Fibroblast of lung (primary cell): ENCODE measurements at places on chromosomes 2 and 18. TPM values are rescaled to one million over a fixed set of nuclear protein-coding genes. Genes with fewer than 3 reads are reported as not detected.

C1QL2 gene
- total RNA-seq = not detected in 2 replicates

DNA sequence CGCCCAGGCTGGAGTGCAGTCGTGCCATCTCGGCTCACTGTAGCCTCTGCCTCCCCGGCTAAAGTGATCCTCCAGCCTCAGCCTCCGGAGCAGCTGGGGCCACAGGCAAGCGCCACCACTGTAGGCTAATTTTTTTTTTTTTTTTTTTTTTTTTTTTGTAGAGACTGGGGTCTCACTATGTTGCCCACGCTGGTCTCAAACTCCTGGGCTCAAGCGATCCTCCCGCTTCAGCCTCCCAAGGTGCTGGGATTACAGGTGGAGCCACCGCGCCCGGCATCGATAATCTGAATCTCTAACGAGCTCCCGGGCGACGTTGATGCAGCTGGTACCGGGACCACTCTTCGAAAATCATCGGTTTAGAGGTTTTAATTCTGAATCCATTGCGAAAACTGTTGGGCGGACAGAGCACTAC, 520 bp upstream of the CYP20A1 start:
- no peaks in the 10 kb centered on the region for H3K27me3 ChIP-seq
- H3K4me3 ChIP-seq = peak overlapping the region; percentile 93
- H3K4me1 ChIP-seq = no peaks in the 10 kb centered on the region
- no peak for DNase-seq

- no peaks in the 10 kb centered on the region for H3K4me1 ChIP-seq
- DNase-seq = no peak
- no peaks in the 10 kb centered on the region for H3K36me3 ChIP-seq
- H3K27me3 ChIP-seq = peaks cover 24% of the 10 kb centered on the region
- no peak overlapping the region for H3K27ac ChIP-seq
- no peak overlapping the region for H3K4me3 ChIP-seq
Measured at GRCh38 chr2:26901326-26902183, 53.6 kb downstream of the DPYSL5 start.

- H3K27ac ChIP-seq = no peak overlapping the region
- no peak overlapping the region for H3K4me3 ChIP-seq
- no peaks in the 10 kb centered on the region for H3K36me3 ChIP-seq
- no peaks in the 10 kb centered on the region for H3K27me3 ChIP-seq
Measured at GRCh38 chr18:3998698-3999333, 456.3 kb downstream of the DLGAP1 start.

SNED1 gene
- total RNA-seq = 39.5 and 53.2 TPM in 2 replicates

GALNT13 gene
- total RNA-seq = 0.17 and 0.26 TPM in 2 replicates

DNA sequence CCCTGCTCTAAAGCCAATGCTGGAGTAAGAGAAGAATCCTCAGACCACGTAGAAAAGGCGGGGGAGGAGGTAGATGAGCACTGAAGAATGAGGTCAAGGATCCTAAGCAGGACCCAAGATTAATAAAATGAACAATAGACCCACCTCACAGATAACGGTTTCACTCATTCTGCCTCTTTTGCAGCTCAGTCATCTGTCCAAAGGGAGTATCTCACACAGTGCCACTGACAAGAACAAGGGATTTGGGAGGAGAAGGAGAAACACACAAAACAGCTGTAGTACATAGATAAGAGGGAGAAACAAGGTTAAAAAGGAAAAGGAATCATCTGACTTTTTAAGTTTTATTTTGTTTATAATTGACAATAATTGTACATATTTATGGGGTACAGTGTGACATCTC, 30.9 kb upstream of the SULT1C4 start:
- no peak overlapping the region for H3K4me3 ChIP-seq
- H3K27me3 ChIP-seq = peaks cover 3% of the 10 kb centered on the region
- DNase-seq = no peak

DNA sequence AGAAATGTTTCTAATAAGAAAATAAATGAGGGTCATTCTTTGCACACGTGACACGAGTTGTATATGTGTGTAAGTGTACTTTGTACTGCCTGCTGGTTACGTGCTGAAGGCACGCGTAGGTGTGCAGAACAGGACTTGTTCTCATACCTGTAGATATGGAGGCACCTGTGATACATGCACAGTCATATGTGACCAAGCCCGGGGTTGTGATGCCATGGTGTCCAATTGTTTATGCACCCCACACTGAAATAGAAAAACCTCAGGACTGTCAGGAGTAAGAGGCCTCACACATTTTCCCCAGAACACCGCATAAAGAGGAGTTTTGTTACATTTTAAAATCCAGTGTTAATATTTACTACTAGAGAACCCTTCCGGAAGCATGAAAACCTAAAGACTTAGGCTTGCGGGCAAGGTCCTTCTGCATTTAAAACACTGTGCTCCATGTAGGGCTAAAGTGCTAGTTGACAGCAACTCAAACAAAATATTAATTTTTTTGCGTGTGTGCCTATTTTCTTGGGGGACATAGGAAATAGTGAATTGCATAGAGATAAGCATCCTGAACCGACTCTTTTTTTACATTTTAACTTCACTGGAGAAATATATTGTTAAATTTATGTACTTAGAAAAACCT, 9.3 kb downstream of the TSHZ1 start:
- H3K27ac ChIP-seq = no peak overlapping the region
- H3K36me3 ChIP-seq = no peaks in the 10 kb centered on the region
- no peak overlapping the region for H3K4me3 ChIP-seq
- peaks cover 2% of the 10 kb centered on the region for H3K4me1 ChIP-seq
- H3K27me3 ChIP-seq = no peaks in the 10 kb centered on the region

DNA sequence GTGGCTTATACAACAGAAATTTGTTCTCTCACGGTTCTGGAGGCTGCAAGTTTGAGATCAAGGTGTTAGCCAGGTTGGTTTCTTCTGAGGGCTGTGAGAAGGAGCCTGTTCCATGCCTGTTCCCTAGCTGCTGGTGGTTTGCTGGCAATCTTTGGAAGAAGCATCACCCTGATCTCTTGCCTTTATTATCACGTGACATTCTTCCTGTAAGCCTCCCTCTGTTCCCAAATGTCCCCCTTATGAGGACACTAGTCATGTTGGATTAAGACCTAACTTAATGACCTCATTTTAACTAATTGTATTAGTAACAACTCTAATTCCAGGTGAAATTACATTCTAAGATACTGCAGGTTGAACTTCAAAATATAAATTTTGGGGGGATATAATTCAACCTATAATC, 135.2 kb downstream of the DPP10 start:
- H3K4me1 ChIP-seq = no peaks in the 10 kb centered on the region
- no peaks in the 10 kb centered on the region for H3K36me3 ChIP-seq
- H3K27ac ChIP-seq = no peak overlapping the region
- H3K27me3 ChIP-seq = no peaks in the 10 kb centered on the region
- no peak overlapping the region for H3K4me3 ChIP-seq
- no peak for DNase-seq

PROM2 gene
- 0.26 and 0.33 TPM in 2 replicates for total RNA-seq

STK16 gene
- 26.7 and 30.7 TPM in 2 replicates for total RNA-seq

GRCh38 chr2:225008179-225008856, 34.0 kb downstream of the DOCK10 start:
- no peaks in the 10 kb centered on the region for H3K36me3 ChIP-seq
- H3K4me3 ChIP-seq = no peak overlapping the region
- peaks cover 3% of the 10 kb centered on the region for H3K4me1 ChIP-seq
- no peak for DNase-seq
- no peak overlapping the region for H3K27ac ChIP-seq
- no peaks in the 10 kb centered on the region for H3K27me3 ChIP-seq

DNA sequence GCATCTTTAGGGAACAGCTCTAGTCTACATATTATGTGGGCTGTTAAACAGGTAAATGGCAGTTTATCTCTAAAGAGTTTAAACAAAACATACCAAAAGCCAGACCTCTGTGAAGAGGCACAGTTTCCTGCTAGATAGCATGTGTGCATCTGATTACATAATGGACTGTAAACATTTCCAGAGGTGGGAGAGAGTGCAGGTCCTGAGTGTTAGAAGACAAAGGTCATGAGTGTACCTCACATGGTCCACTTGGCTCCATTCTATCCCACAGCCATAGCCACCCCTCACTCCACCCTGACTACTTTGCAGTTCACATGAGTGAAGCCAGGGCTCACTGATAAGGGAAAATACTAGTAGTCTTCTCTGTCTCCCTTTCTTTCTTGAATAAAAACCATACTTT, 233.4 kb downstream of the MTX2 start:
- H3K4me1 ChIP-seq = no peaks in the 10 kb centered on the region
- peaks cover 2% of the 10 kb centered on the region for H3K27me3 ChIP-seq
- H3K4me3 ChIP-seq = no peak overlapping the region
- no peak overlapping the region for H3K27ac ChIP-seq

DNA sequence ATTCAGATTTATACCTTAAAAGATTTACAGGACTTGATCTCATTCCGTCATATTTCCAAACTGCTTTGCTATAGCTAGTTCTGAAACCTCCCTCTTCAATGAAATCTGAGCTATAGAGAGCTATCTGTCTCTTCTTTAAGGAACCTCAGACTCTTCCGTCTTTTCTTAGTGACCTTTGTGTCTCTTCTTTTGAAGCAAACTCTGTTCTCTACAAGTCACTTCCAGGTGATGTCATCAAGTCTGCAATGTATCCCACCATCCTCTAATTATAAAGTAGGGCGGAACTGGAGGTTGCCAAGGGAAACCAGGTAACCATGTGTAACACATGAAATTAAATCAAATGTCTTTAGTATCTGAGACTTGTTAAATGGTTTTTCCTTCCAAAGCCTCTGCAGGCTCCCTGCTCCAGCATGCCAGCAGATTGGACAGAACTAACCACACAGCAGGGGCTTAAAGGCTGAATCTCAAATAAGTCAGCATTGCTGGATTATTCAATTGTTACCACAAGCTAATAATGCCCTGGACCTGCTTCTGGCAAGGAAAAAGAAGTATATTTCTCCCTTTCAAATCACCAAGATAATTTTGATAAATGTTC, 41.2 kb upstream of the PEX13 start:
- no peak overlapping the region for H3K4me3 ChIP-seq
- no peak overlapping the region for H3K27ac ChIP-seq
- H3K27me3 ChIP-seq = no peaks in the 10 kb centered on the region
- no peaks in the 10 kb centered on the region for H3K4me1 ChIP-seq
- H3K36me3 ChIP-seq = no peaks in the 10 kb centered on the region
- no peak for DNase-seq

ANKRD62 gene
- total RNA-seq = not detected in 2 replicates

DNA sequence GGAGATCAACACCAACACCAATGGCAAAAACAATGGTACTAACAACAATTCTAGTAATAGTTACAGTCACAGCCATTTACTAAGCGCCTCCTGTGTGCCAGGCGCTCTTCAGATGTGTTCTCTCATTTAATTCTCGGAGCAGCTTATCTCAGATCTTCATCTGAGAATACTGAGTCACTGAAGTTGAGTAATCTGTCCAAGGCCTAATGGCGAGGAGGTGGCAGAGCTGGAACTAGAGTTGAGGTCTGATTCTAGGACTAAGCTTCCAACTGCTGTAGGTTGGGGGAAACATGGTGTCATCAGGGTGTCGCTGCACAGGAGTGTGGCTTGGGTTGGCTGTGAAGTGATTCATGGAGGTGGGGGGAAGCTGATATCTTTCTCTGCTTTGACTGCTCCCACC, 156.1 kb downstream of the DYSF start:
- H3K4me3 ChIP-seq = no peak overlapping the region
- H3K27ac ChIP-seq = no peak overlapping the region
- peaks cover 5% of the 10 kb centered on the region for H3K27me3 ChIP-seq
- H3K4me1 ChIP-seq = no peaks in the 10 kb centered on the region
- no peak for DNase-seq
- H3K36me3 ChIP-seq = no peaks in the 10 kb centered on the region

- H3K27me3 ChIP-seq = no peaks in the 10 kb centered on the region
- H3K36me3 ChIP-seq = peaks cover 19% of the 10 kb centered on the region
- no peak overlapping the region for H3K4me3 ChIP-seq
- DNase-seq = peak; percentile 19
- H3K27ac ChIP-seq = no peak overlapping the region
Measured at GRCh38 chr18:57666818-57667497, 45.3 kb upstream of the NARS1 start.

SH2D6 gene
- total RNA-seq = 0.77 and 2.1 TPM in 2 replicates

UGT1A10 gene
- not detected in 2 replicates for total RNA-seq

- H3K4me1 ChIP-seq = peaks cover 9% of the 10 kb centered on the region
- H3K4me3 ChIP-seq = no peak overlapping the region
- H3K36me3 ChIP-seq = peaks cover 2% of the 10 kb centered on the region
- no peak for DNase-seq
- H3K27ac ChIP-seq = no peak overlapping the region
Measured at GRCh38 chr2:54602736-54603322, 120.6 kb upstream of the EML6 start.

KRTCAP3 gene
- total RNA-seq = 0.33 TPM in 1 of 2 replicates, not detected in the other

DNA sequence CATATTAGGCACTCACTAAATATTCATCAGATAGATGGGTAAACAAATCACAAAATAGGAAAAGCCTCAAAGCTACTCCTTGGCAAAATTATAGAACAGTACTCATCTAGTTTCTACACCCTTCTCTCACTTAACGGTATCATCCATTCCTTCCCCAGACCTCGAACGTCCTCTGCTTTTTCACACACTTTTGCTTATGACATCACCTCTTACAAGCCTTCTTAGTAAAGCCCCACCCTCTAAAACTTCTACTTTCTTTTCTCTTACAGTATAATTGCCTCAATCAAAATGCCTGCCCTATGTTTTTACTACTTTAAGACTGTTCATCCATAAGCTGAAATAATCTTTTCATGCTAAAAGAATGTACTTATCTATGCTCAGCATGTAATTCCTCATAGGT, 8.1 kb downstream of the CHN1 start:
- H3K4me1 ChIP-seq = peaks cover 4% of the 10 kb centered on the region
- H3K36me3 ChIP-seq = no peaks in the 10 kb centered on the region
- no peak overlapping the region for H3K4me3 ChIP-seq
- H3K27me3 ChIP-seq = no peaks in the 10 kb centered on the region
- peak; percentile 18 for DNase-seq

DNA sequence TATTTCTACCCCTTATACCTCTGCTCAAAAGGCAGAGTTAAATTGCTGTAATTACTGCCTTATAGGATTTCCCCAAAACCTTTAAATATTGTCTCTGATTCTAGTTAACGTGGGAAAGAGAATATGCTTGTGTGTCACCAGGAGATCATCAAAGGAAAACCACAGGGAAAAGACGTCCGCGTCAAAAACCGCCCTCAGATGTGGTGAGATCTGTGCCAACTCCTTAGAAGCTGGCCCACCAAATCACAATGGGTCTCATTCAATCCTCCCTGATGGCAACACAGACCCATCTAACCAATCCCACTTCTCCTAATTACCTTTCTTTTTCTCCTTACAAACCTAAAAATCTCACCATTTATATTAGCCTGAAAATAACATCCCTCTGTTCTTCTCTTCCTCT, 25.4 kb downstream of the VPS54 start:
- no peak overlapping the region for H3K4me3 ChIP-seq
- H3K36me3 ChIP-seq = no peaks in the 10 kb centered on the region
- H3K27me3 ChIP-seq = no peaks in the 10 kb centered on the region
- no peak for DNase-seq
- H3K4me1 ChIP-seq = no peaks in the 10 kb centered on the region

- H3K4me3 ChIP-seq = no peak overlapping the region
- H3K4me1 ChIP-seq = no peaks in the 10 kb centered on the region
- no peaks in the 10 kb centered on the region for H3K27me3 ChIP-seq
- H3K36me3 ChIP-seq = no peaks in the 10 kb centered on the region
Measured at GRCh38 chr2:202249521-202250253, 11.3 kb upstream of the SUMO1 start.

CCDC74B gene
- 2.0 and 3.1 TPM in 2 replicates for total RNA-seq

COL3A1 gene
- total RNA-seq = 925 and 2,431 TPM in 2 replicates

GREB1 gene
- total RNA-seq = 0.51 and 2.0 TPM in 2 replicates

GRCh38 chr2:34547900-34548299, 948.8 kb upstream of the FAM98A start:
- H3K27ac ChIP-seq = no peak overlapping the region
- H3K4me3 ChIP-seq = no peak overlapping the region
- no peaks in the 10 kb centered on the region for H3K27me3 ChIP-seq
- no peak for DNase-seq

RAPH1 gene
- total RNA-seq = 15.4 and 21.1 TPM in 2 replicates

- DNase-seq = no peak
- H3K4me3 ChIP-seq = no peak overlapping the region
- no peaks in the 10 kb centered on the region for H3K27me3 ChIP-seq
- H3K4me1 ChIP-seq = no peaks in the 10 kb centered on the region
- no peak overlapping the region for H3K27ac ChIP-seq
Measured at GRCh38 chr2:133940134-133940533, 313.7 kb upstream of the MGAT5 start.
